Stimulated activated CD8-positive, alpha-beta memory T cell treated with anti-CD3 and anti-CD28 coated beads, Interleukin-4, amount 100 ng/mL, for 4 hours (primary cell): ENCODE measurements at places on chromosomes 5 and 9.

- no peak for DNase-seq
Measured at GRCh38 chr5:170475294-170476000, 28.4 kb upstream of the KCNIP1 start.

- DNase-seq: no peak
Measured at GRCh38 chr9:102459828-102460227, 535.3 kb upstream of the CYLC2 start.

DNA sequence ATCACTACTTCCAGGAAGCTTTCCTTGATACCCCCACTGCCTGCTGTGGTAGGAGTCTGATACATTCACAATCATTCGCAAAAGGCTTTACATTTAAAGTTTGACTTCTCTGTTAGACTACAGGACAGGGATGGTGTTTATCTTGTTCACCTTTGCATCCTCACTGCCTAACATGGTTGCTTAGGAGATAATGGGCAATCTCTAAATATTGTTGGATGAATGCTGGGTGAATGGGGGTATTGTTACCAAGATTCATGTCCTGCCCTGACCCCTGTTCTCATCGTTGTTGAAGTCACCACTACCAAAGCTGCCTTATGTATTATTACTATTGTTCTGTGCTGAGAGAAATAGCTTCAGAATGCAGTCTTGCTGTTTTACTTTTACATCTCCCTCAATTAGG is 7.7 kb upstream of the TMEFF1 start:
- no peak for DNase-seq

- no peak for DNase-seq
Measured at GRCh38 chr9:98247831-98248657, 7.4 kb downstream of the TBC1D2 start.

DNA sequence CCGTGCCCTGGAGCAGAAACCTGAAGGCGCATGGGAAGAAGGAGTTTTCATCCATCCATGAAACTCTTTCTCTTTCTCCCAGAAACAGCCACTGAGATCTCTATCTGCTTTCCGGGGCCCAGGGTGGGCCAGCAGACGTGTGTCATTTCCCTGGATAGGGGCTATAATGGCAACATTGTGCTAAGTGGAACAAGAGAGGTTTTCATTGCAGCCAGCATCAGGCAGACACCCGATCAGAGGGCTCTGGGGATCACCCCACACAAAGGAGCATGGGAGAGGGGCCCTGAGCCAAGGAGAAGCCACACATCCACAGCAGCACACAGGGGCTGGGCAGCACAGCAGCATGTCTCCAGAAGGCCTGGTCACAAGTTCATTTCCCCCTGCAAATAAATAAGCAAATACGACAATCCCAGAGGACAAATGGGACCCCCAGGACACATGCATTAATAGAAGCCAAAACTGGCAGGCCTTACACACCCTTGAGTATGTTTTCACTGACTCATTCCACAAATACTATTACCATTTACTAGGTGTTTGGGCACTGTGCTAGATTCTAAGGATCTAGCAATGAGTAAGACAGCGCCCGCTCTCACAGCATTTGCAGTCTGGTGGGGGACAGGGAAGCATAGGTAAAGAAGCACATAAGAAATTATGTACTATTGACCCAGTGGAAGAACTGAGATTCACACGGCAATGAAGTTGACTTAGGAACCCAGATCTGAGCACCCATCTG is 4.3 kb upstream of the AFAP1L1 start:
- no peak for DNase-seq

DNA sequence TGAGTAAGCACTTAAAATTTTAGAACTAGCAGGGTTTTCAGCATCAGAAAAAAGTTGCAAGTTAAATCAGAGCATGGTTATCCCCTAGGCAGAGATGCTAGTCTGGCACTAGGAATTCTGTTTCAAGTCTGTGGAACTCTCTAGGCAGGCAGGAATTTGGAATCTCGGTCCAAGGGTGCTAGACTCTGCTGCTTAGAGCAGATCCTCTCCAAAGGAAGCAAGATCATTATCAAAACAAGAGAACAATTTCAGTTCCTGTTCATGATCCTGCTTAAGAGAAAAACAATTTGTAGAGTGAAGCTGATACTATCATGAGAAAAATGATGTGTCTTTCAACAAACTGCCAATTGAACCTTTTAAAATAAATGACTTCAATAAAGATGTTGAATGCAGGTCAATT is 420.7 kb downstream of the KIF4B start:
- no peak for DNase-seq

DNA sequence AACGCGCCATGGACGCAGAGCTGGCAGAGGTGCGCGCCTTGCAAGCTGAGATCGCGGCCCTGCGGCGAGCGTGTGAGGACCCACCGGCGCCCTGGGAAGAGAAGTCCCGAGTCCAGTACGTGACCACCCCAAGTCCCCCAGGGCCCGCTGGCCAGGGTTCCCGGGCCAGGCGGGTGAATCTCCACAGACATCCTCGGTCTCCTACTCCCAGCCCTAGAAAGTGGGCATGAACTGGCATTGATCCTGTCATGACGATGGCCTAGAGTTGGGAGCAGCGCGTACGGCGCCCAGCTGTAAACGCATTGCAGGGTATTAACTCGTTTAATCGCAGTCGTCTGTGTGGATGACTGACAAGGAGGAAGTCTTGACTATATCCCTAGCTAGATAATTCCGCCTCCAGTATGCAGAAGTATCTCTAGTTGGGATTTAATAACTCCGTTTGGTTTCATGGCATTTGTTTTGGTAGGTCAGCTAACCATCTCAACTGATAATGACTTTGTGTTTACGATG is 293 bp downstream of the CENPP start:
- DNase-seq: no peak

DNA sequence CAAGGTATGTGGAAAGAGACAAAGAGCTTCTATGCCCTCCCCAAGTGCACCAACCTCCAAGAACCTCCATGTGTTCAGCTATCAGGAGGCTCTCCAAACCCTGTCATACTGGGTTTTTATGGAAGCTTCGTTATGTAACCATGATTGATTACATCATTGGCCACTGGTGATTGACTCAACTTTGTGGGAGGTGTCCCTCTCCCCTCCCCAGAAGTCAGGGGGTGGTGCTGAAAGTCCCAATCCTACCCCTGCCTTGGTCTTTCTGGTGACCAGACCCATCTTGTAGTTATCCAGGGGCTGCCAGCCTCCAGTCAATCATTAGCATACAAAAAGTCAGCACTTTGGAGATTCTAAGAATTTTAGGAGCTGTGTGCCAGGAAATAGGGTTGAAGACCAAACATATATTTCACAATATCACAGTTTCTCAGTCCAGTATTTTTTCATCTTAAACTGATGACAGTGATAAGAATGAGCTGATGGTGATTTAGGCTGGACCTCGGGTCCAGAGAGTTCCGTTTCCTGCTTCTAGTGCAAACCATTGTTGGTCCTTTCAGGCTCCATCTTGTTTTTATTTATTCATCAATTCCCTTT is 27.3 kb upstream of the FANCC start:
- no peak for DNase-seq

DNA sequence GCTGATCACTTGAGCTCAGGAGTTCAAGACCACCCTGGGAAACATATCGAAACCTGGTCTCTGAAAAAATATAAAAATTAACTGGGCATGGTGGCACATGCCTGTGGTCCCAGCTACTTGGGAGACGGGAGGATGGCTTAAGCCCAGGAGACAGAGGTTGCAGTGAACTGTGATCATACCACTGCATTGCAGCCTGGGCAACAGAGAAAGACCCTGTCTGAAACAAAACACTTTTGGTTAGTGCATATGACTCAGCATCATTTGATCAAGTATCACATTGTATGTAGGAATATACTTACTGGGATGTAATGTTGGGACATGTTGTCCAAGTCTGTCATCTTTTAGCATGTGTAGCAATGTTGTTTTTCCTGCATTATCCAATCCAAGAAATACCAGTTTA is 12.0 kb downstream of the SAR1B start:
- DNase-seq: no peak

- no peak for DNase-seq
Measured at GRCh38 chr5:167375125-167375524, 916.3 kb upstream of the WWC1 start.

GRCh38 chr5:172664681-172665541 is 23.8 kb downstream of the NEURL1B start:
- DNase-seq: no peak

- peak; percentile 20 for DNase-seq
Measured at GRCh38 chr5:50667023-50667652, 701 bp downstream of the PARP8 start.

DNA sequence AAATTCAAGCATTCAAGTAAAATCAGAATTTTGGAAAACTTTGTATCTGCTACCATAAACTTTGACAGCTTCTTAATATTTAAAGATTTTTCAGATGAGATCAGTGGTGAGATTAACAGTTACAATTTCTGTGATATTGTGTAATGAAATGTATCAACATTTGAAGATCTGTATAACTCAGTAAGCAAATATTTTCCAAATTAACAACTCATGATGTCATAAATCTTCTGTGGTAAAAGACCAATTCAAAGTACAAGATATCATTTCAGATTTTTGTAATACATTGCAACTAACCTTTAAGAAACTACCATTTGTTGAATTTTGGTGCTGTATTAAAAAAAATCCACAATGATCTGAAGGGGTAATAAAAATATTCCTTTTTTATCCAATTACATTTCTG is 352.2 kb downstream of the KIAA0825 start:
- no peak for DNase-seq

DNA sequence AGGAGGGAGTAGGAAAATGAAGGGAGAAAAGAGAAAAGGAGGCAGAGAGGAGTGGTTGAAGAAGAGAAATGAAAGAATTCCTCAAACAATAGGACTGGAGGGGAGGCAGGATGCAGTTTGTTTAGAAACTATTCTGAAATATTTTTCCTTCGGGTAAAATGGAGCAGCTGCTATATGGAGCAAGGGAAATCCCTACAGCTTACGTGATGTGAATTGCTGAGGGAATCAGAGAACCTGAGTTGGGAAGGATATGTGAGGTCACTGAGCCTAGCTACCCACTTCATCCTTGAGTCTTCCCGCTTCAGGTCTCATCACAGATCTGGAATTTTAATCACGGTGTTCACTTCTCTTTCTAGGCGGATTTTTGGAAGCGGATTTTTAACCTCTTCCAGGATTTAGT is 204.3 kb downstream of the ERCC6L2 start:
- DNase-seq: no peak

DNA sequence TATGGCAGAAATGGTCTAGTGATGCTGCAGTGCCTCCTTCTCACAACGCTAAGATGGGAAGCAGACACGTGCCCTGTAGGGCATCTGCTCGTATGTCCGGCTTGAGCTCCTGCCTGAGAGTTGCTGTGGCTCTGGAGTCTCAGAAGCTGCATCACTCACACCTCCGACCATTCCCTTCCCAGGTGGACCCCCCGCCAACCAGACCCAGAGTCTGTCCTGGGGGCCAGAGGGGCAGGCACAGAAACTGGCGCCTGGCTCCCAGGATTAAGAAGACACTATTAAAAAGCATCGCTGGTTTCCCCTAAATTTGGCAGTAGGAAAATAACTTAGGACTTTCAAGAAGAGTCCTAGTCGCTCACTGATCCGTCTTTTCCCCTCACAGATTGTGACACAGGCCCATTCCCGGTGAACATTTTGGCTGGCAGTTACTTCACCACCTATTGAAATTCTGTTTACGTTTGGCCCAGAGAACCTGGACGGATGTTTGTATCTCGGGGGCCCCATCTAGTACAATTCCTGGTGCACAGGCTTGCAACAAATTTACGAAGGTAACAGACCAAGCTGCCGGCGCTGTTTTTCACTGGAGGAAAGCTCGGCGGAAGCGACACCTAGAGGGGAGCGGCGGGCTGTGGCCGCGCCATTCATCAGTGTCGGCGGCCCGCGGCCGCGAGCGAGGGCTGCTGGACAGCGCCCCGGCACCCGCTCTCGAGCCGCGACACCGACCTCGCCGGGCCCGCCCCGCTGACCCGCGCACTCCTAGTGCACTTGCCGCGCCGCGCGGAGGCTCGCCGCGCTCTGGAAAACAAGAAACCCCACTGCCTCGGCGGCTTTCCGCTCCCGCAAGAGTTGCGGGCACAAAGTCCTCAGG is 1.6 kb downstream of the FSTL4 start:
- DNase-seq: no peak

DNA sequence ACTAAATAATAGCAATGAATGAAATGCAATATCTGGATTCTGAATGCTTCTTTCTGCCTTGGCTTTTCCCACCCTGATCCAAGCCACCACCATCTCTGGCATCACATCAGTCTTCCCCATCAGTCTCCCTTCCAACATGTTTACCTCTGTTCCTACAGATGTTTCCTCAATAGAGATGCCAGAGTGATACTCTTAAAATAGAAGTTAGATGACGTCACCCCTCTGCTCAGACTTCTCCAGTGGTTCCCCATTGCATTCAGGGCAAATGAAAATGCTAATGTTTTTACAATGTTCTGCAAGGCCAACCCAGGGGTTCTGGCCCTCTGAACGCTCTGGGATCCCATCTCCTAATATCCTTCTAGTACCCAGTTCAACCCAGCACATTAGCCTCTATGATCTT is 305.8 kb downstream of the TRIM32 start:
- no peak for DNase-seq

GRCh38 chr5:78779771-78780616 is 131.4 kb upstream of the LHFPL2 start:
- no peak for DNase-seq

DNA sequence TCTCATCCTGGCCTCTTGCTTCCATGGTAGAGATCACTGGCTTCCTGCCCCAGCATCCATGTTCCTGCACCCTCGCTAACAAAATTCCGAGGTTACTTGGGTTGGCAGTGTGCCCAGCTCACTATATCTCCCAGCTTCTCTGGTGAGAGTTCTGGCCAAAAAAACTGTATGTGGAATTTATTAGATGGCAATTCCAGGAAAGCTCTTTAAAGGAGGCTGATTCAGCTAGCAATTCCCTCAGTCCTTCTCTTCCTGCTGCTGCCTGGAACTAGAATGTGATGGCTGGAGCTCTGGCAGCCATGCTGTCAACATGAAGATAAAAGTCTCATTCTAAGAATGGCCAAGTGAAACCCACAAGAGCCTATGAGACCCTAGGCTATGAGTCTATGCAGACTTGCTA is 88.8 kb downstream of the SECISBP2 start:
- DNase-seq: no peak

GRCh38 chr9:72925891-72926290 is 27.0 kb downstream of the ALDH1A1 start:
- no peak for DNase-seq

GRCh38 chr9:137202966-137203365 is 2.4 kb upstream of the TPRN start:
- DNase-seq: no peak
